ENCODE measurements at places on chromosomes 16 and 17.
A peak's percentile ranks its signal among the peaks of the same experiment; 100 is the strongest.

GRCh38 chr16:80527297-80527696 lies 13.5 kb upstream of the DYNLRB2 start:
- no peaks in the 10 kb centered on the region for H3K36me3 ChIP-seq
- no peak overlapping the region for H3K4me3 ChIP-seq
- peak; percentile 27 for DNase-seq
- no peaks in the 10 kb centered on the region for H3K4me1 ChIP-seq
- peaks cover 4% of the 10 kb centered on the region for H3K27me3 ChIP-seq
- H3K27ac ChIP-seq = no peak overlapping the region

- no peak for DNase-seq
- H3K4me3 ChIP-seq = peak overlapping the region; percentile 25
- H3K27me3 ChIP-seq = no peaks in the 10 kb centered on the region
- no peaks in the 10 kb centered on the region for H3K36me3 ChIP-seq
These were observed 46.7 kb downstream of the MAP2K6 start for GRCh38 chr17:69460963-69461922.

DNA sequence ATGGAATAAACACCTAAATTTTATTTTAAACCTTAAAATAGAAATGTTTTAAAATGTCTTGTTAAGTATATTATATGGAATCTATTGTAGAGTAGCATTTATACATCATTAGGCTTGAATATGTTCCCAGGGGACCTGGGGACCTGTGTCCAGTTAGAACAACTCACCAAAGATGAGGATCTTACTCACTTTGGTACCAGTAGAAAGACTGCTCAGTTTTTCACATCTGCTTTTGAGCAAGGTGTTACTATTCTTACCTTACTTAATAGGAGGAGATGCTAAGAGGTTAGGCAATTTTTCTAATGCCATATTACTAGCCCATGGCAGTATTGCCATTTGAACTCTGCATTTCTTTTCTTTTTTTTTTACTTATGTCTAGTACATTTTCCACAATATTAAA lies 14.7 kb downstream of the STXBP4 start:
- no peak overlapping the region for H3K27ac ChIP-seq
- H3K27me3 ChIP-seq = no peaks in the 10 kb centered on the region
- peaks cover 3% of the 10 kb centered on the region for H3K4me1 ChIP-seq

GRCh38 chr16:85821390-85822135 lies 22.1 kb downstream of the COX4I1 start:
- DNase-seq = peak; percentile 99
- H3K36me3 ChIP-seq = no peaks in the 10 kb centered on the region
- H3K4me1 ChIP-seq = no peaks in the 10 kb centered on the region
- peaks cover 15% of the 10 kb centered on the region for H3K27me3 ChIP-seq

DNA sequence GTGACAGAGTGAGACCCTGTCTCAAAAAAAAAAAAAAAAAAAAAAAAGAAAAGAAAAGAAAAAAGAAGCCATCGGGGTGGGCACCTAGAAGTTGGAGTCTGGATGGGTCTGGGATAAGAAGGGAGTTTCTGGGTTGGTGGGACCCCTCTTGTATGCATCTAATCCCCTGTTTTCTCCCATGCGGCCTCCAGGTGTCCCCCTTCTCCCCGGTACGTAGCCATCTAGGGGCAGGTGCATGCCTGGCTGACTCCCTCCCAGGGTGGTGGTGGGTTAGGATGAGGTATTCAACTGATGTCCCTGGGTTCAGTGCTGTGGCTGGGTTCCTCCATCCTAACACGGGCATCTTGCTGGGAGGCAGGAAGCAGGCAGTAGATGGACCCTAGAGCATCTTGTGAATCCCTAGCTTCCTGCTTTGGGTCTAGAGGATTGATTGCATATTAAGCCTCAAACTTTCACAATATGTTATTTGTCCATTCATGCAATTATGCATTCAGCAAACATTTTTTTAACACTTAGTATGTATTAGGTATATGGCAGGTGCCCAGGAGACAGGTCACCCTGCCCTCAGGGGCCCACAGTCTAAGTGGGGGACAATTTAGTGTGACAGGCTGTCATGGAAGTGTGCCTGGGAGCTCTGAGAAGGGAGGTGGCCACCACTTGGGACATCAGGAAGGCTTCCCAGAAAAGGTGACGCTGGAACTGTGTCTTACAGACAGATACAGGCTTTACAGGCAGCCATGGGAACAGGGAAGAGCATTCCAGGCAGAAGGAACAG lies 13.1 kb downstream of the FMNL1 start:
- H3K4me1 ChIP-seq = peaks cover 27% of the 10 kb centered on the region
- no peaks in the 10 kb centered on the region for H3K27me3 ChIP-seq
- H3K36me3 ChIP-seq = no peaks in the 10 kb centered on the region
- H3K27ac ChIP-seq = no peak overlapping the region
- no peak overlapping the region for H3K4me3 ChIP-seq

GRCh38 chr17:48816774-48817590 lies at the start of gene TTLL6:
Gene TTLL6, minus strand, starts transcription at chr17:48817229. Its CDS starts 157 bp downstream, at chr17:48817072.
- peaks cover 32% of the 10 kb centered on the region for H3K27me3 ChIP-seq
- H3K4me3 ChIP-seq = peak within 1 kb of the TSS; percentile 60
- H3K4me1 ChIP-seq = no peaks in the 10 kb centered on the region
- peak; percentile 94 for DNase-seq

DNA sequence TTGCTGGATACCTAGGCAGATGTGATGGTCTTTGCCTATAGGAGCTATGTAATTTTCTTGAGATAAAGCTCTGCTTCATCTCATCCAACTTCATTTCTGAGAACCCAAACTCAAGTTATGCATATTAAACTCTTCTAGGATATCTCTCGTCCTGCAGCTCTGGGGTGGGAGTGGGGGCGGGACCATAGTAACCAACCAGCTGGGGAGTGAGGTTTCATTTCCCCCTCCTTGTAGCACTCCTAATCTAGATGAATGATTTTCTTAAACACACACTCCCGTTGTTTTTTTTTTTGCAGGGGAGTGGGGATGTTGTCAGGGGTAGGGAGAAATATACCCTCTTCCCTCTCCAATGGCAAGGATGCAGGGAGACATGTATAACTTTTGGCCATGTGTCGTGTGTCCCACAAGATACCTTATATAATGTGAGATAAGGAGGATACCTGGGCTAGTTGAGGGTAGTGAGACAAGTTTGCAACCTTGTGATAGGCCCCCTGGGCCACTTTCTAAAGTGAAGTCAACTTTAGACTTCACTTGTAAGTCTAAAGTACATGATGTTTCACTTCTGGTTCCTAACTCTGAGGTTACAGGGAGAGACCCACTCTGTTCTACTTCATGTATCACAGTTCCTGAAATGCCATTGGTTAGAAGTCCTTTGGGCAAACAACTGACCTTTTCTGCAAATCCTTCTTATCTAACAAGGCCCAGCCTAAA lies 10.5 kb upstream of the HEATR6 start:
- H3K27ac ChIP-seq = no peak overlapping the region
- H3K4me1 ChIP-seq = peaks cover 44% of the 10 kb centered on the region
- H3K36me3 ChIP-seq = peaks cover 7% of the 10 kb centered on the region
- no peaks in the 10 kb centered on the region for H3K27me3 ChIP-seq

DNA sequence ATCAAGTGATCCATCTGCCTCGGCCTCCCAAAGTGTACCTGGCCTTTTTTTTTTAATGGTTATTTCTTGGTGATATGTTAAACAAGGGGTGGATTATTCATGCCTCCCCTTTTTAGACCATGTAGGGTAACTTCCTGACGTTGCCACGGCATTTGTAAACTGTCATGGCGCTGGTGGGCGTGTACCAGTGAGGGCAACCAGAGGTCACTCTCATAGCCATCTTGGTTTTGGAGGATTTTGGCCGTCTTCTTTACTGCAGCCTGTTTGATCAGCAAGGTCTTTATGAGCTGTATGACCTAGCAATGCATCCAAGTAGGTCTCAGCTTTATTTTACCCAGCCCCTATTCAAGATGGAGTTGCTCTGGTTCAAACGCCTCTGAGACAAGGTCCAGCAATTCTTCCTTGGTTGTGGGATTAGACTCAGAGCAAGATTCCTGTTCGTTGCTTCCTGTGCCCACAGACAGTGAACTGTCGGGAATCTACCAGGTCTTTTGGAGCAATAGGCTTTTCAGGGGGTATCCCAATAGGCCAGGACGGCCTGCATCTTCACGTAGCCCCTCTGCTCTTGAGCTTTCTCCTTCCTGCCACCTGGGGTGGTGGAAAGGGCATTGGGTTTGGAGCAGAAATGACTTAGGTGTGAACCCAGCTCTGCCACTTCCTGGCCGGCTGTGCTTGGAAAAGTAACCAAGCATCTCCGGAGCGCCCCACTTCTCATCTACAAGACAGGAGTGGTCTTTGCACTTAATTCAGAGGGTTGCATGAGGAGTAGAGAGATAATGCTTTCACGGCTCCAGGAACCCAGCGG lies 52.9 kb upstream of the SEC14L1 start:
- peaks cover 18% of the 10 kb centered on the region for H3K36me3 ChIP-seq
- H3K27me3 ChIP-seq = no peaks in the 10 kb centered on the region
- peak overlapping the region; percentile 79 for H3K27ac ChIP-seq
- peaks cover 10% of the 10 kb centered on the region for H3K4me1 ChIP-seq

GRCh38 chr16:47477679-47478078 lies 16.5 kb downstream of the PHKB start:
- no peaks in the 10 kb centered on the region for H3K36me3 ChIP-seq
- H3K27me3 ChIP-seq = no peaks in the 10 kb centered on the region
- peaks cover 8% of the 10 kb centered on the region for H3K4me1 ChIP-seq
- peak; percentile 53 for DNase-seq

GRCh38 chr17:32161506-32162365 lies 19.4 kb downstream of the RHOT1 start:
- H3K4me1 ChIP-seq = peaks cover 40% of the 10 kb centered on the region
- peak overlapping the region; percentile 84 for H3K27ac ChIP-seq
- peak overlapping the region; percentile 7 for H3K4me3 ChIP-seq
- H3K27me3 ChIP-seq = no peaks in the 10 kb centered on the region
- no peaks in the 10 kb centered on the region for H3K36me3 ChIP-seq
- DNase-seq = peak; percentile 93

DNA sequence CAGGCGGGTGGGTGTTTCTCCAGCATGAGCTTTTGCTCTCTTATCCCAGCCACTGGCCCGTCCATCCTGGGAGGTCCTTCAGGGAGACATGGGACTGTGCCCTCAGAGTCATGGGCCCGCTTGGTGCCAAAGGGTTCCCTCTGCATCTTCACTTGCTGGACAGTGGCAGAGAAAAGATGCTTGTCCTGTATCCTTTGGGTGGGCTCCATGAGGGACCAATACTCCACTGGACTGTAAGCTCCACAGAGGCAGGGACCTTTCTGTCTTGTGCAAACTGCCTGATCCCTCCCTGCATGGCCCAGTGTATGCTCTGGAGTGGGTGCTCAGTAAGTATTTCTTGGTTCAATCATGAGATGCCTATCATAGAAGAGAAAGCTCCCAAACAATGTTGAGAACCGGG lies 184.8 kb upstream of the WSCD1 start:
- no peaks in the 10 kb centered on the region for H3K4me1 ChIP-seq
- peaks cover 16% of the 10 kb centered on the region for H3K27me3 ChIP-seq
- no peak overlapping the region for H3K27ac ChIP-seq
- no peak overlapping the region for H3K4me3 ChIP-seq
- DNase-seq = no peak

GRCh38 chr16:10300905-10301304 lies 85.0 kb upstream of the ATF7IP2 start:
- H3K4me1 ChIP-seq = no peaks in the 10 kb centered on the region
- no peak overlapping the region for H3K4me3 ChIP-seq
- H3K36me3 ChIP-seq = no peaks in the 10 kb centered on the region
- H3K27ac ChIP-seq = no peak overlapping the region
- peak; percentile 61 for DNase-seq

GRCh38 chr17:21094298-21094704 lies 32.5 kb upstream of the DHRS7B start:
- peaks cover 5% of the 10 kb centered on the region for H3K4me1 ChIP-seq
- no peak overlapping the region for H3K27ac ChIP-seq
- no peak overlapping the region for H3K4me3 ChIP-seq
- no peaks in the 10 kb centered on the region for H3K27me3 ChIP-seq
- no peaks in the 10 kb centered on the region for H3K36me3 ChIP-seq

DNA sequence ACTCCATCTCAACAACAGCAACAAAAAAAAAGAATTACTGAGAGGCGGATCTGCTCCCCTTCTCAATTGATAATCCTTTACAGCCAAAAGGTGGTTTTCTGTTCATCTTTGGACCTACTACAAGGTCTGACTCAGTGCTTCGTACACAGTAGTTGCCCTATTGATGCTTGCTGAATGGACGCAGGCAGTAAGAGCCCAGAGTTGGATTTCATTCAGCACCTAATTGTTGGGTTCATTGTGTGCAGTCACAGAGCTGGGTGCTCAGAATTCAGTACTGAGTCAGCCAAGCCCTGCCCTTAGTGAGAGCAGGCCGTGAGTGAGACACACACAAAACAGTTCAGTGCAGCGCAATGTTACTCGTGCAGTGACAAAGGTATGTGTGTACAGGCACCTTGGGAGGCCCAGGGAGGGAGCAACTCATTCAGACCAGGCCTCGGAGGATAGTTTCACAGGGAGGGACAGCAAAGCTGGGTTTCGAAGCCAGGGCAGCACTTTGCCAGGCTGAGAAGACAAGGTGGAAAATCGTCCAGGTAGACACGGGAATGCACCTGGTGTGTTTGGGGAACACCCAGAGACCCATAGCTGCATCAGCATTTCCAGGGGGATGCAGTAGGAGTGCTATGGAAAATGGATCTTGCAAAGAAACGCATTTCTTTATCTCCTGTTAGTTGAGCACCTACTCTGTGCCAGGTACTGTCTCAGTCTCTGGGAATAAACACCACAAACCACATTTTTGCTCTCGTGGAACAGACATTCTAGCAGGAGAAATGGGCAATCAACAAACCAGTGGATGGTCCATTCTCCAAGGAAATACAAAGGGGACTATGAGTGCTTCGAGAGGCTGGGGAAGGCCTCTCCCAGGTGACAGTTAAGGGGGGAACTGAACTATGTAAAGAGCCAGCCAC lies 18.1 kb upstream of the KRT17 start:
- H3K27me3 ChIP-seq = no peaks in the 10 kb centered on the region
- DNase-seq = peak; percentile 82
- no peak overlapping the region for H3K27ac ChIP-seq
- no peak overlapping the region for H3K4me3 ChIP-seq
- H3K4me1 ChIP-seq = peaks cover 9% of the 10 kb centered on the region

- H3K36me3 ChIP-seq = no peaks in the 10 kb centered on the region
- no peak overlapping the region for H3K4me3 ChIP-seq
- H3K4me1 ChIP-seq = no peaks in the 10 kb centered on the region
- H3K27me3 ChIP-seq = no peaks in the 10 kb centered on the region
- DNase-seq = no peak
These were observed 129.7 kb downstream of the MSI2 start for GRCh38 chr17:57385975-57386374.

DNA sequence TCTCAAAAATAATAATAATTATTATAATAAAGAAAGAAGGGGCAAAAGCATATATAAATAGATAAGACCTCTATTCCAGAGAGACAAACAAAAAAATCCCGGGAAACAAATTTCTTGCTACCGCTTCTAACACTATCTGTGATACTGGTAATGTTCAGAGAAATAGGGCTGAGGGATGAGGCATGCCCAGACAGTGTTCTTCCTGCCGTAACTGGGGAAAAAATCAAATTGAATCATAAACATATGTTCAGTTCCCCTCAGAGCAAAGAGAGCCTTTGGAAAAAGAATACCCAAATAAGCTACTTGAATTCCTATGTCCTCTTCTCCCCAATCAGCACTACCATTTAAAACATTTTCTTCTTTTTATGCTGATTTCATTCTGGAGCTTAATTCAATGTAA lies 688.0 kb downstream of the KCNJ2 start:
- no peaks in the 10 kb centered on the region for H3K27me3 ChIP-seq
- H3K27ac ChIP-seq = no peak overlapping the region
- H3K36me3 ChIP-seq = no peaks in the 10 kb centered on the region
- H3K4me3 ChIP-seq = no peak overlapping the region
